ENCODE measurements at places on chromosomes 1 and 21.

DNA sequence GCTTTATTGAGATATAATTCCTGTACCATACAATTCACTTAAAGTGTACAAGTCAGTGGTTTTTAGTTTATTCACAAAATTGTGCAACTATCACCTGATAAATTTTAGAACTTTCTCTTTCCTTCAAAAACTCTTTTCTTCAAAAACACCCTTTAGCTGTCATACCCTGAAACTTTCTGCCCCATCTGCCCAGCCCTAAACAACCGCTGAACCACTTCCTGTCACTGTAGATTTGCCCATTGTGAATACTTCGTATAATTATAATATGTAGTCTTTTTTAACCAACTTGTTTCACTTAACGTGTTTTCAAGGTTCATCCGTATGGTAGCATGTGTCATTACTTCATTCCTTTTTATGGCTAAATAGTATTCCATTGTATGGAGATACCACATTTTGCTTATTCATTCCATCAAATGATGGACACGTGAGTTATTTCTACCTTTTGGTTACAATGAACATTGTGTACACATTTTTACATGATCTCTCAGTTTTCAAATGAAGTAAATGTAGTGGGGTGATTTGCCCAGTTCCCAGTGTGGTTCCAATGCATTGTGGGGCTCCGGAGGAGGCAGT lies 37.9 kb downstream of the WNT4 start:
- H3K27me3 ChIP-seq: no peaks in the 10 kb centered on the region
- peaks cover 12% of the 10 kb centered on the region for H3K36me3 ChIP-seq
- peak; percentile 42 for DNase-seq
- peaks cover 71% of the 10 kb centered on the region for H3K4me1 ChIP-seq
- H3K4me3 ChIP-seq: peak overlapping the region; percentile 52

DNA sequence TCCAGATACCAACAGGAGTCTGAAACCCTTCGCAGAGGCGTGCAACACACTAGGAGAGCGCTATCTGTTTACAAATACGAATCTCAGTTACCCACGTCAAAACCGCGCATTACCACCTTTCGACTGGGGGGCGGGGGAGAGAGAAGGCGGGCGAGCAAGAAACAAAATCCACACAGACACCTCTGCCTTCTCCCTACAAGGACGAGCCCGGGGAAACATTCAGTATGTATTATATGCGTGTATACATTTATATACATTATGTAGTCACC lies 722 bp downstream of the TUT4 start:
- H3K4me3 ChIP-seq: no peak overlapping the region
- no peak overlapping the region for H3K27ac ChIP-seq
- peaks cover 11% of the 10 kb centered on the region for H3K36me3 ChIP-seq
- peak; percentile 75 for DNase-seq

DNA sequence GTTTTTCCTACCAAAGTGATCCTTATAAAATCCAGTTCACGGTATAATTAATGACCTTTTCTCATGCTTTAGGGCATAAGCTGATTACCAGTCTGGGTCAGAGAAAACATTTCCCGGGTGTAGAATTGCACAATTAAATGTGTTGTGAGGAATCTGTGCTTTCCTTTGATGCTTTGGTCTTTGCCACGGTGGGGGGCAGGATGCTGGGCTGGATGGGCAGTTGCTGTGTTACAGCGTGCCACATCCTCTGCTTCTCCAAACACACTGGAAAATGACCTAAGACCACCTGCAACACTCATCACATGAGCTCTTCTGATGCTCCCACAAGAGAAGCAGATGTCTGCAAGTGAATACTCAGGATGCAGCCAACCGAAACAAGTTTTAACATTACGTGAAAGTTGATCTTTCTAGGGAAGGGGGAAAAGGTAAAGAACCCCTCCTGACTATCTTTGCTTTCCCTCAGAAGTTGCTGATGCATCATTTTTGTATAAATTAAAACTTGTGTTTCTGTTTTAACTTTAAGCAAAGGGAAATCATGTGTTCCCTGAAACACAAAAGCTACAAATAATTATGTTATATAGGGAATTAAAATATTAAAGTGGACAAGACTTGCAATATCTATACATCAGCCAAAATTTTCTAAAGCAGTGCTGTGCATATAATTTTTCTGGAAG lies 515.3 kb upstream of the NR5A2 start:
- no peak for DNase-seq

DNA sequence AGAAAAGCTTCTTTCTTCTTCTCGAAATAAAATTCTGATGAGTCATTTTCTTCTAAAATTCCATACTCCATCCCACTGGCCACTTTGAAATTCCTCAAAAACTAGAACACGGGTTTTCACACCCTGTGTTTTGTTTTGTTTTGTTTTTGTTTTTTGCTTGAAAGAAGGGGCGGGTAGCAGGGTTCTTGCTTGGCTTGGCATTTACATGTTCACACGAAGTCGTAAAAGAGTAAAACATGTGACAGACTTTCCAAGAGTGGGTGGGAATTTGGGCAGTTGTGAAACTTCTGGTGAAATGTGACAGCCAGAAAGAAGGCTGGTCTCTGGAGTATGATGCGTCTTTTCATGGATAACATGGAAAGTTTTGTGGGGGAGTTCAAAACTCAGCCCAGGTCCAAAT lies 47.1 kb upstream of the FMN2 start:
- no peak overlapping the region for H3K27ac ChIP-seq
- no peaks in the 10 kb centered on the region for H3K4me1 ChIP-seq
- H3K4me3 ChIP-seq: no peak overlapping the region
- DNase-seq: no peak
- no peaks in the 10 kb centered on the region for H3K36me3 ChIP-seq

DNA sequence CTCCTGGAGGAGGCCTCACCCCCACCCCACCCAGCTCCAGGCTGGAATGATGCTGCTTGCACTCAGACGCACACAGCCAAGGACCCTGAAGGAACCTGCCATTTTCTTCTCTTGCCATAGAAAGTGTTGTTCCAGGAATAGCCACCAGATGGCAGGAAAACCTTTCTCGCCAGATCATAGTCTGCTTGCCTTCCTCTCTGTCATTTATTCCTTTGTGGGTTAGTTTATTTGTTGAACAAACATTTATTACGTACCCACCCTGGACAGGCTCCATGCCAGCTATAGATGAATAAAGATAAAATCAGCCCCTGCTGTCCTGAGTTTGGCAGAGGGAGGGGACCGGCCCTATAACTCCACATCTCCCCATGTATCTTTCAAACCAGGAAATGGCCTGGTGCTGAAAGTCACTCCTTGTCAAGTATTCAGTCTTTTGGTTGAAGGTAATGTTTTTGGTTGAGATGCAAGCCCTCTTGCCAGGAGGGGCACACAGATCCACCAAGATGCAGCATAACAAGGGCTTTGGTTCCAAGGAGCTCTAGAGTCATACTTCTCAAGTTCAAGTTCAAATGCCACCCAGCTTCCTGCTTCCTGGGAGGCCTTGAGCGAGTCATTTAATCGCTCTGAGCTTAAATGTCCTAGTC lies 7.0 kb upstream of the KCNC4 start:
- DNase-seq: peak; percentile 70
- H3K4me1 ChIP-seq: peaks cover 17% of the 10 kb centered on the region
- H3K36me3 ChIP-seq: peaks cover under 1% of the 10 kb centered on the region
- no peak overlapping the region for H3K27ac ChIP-seq

- DNase-seq: no peak
- H3K27ac ChIP-seq: no peak overlapping the region
- H3K4me3 ChIP-seq: peak overlapping the region; percentile 68
- H3K27me3 ChIP-seq: peaks cover 94% of the 10 kb centered on the region
- H3K36me3 ChIP-seq: peaks cover 7% of the 10 kb centered on the region
Observed at GRCh38 chr21:33020558-33021100, 5.1 kb upstream of the OLIG2 start.

DNA sequence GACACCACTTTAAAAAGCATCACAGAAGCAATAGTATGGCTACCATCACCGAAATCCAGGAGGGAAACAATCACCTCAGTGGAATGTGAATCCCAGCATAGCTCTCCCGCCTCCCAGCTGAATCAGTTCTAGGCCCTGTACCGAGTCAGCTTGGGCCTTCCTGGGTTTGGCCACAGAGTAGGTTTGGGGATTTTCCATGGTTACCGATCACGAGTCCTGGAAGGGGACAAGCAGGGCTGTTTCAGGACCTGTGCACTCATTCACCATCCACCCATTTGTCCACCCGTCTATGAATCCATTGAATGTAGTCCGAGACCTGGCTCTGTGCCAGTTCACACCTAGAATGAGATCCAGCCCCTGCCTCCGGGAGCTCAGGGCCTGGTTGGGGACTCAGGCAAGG lies 94.2 kb downstream of the ARHGEF10L start:
- H3K36me3 ChIP-seq: no peaks in the 10 kb centered on the region
- DNase-seq: no peak
- H3K4me1 ChIP-seq: no peaks in the 10 kb centered on the region
- no peak overlapping the region for H3K27ac ChIP-seq
- no peak overlapping the region for H3K4me3 ChIP-seq

DNA sequence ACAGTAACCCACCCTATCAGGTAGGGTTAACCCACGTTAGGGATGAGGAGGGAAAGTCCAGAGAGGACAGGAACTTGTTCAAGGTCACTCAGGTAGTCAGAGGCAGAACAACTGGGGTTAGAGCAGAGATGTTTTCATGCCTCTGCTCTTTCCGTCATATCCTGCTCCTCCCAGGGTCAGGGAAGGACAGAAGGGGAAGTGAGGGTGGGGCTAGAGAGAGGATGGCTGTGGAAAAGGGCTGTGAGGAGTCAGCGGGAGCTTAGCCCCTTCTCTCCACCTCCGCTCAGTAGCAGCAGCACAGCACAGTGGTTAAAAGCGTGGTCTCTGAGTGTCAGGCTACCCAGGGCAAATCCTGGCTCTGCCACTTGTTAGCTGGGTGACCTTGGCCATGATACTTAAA lies 36.5 kb downstream of the DDX20 start:
- no peak for DNase-seq
- H3K4me3 ChIP-seq: no peak overlapping the region
- H3K36me3 ChIP-seq: no peaks in the 10 kb centered on the region
- no peaks in the 10 kb centered on the region for H3K4me1 ChIP-seq
- H3K27ac ChIP-seq: no peak overlapping the region

DNA sequence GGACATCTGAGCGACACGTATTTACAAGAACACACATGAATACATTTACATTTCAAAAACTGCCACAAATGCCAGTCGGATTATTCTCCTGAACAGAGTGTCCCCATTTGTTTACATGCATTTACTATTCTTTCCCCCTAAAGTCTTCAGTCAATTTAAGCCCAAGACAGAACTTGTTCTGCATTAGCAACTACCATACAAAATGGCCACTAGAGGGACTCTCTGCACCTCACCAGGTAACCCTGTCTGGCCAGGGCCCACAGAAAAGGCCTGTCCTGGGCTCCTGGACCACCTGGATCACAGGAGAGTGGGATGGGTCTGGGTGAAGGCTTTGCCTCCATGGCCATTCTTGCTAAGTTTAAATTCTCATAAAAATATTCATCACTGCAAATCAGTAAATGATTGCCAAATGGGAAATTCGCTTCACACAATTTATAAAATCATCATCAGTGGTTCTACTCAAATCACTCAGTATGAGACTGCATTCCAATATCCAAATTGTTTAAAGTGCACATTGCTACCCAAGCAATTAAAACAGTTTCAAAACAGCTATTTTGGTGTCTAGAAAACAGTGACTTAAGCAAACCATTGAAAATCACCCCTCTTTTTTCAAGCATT lies 12.5 kb upstream of the GUCA2A start:
- no peak overlapping the region for H3K27ac ChIP-seq
- DNase-seq: no peak
- no peak overlapping the region for H3K4me3 ChIP-seq
- no peaks in the 10 kb centered on the region for H3K27me3 ChIP-seq
- peaks cover 4% of the 10 kb centered on the region for H3K4me1 ChIP-seq
